ENCODE measurements at places on chromosomes 5 and 9.

GRCh38 chr5:89722538-89722937, 687.0 kb downstream of the CETN3 start:
- DNase-seq: no peak

GRCh38 chr5:115524199-115524847, 20.3 kb downstream of the FEM1C start:
- DNase-seq: no peak

DNA sequence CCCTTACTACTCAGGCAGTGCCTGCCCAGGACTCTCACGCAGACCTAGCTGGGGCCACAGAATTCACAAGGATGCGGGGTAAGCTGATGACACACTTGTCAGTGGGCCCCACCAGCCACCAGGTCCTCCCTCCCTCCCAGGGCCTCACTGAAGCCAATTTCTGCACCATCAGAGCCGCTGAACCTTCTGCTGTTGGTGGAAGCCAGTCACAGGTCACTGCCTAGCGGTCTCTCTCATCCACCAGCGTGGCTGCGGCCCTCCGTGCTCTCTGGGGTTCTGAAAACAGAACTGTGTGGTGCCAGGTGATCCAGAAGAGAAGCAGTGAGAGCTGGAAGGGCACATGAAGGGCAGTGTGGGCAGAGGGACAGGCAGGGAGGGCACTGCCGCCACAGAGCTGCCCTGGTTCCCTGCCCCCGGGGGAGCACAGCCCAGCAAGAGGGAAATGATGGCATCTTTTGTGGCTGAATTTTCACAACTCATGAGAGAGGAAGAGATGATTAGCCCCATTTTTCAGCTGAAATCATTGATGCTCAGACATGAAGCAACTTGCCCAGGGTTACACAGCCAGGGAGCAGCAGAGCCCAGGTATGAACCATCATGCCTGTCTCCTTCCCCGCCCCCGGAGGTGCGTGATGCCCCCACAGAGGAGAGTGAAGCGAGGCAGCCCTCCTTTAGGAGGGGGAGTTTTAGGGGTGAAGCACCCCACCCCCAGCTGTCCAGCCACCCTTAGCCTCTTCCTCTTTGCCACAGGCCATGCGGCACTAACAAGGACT, 41.4 kb upstream of the CPLX2 start:
- DNase-seq: no peak

DNA sequence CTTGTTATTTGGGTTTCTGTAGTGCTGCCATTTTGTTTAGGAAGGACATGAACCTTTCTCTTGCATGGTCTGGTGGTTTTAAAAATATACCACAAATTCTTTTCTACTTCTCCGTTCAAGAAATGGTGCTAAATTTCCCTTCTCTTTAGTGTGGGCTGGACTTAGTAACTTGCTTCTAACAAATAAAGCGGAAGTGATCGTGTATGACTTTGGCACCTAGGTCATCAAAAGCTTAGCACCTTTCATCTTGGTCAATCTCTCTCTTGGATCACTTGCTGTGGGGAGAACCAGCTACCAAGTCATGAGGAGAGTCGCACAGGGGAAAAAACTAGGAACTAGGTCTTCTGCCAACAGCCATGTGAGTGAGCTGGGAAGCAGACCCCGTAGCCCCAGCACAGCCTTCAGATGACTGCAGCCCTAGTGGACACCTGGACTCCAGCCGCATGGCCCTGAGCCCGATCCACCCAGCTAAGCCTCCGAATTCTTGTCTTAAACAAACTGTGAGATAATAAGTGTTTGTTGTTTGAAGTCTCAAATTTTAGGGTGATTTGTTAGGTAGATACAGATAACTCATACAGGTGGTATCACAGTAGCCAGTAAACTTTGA, 87.7 kb upstream of the CKMT2 start:
- DNase-seq: no peak

- no peak for DNase-seq
These were observed 303.1 kb upstream of the PTGER4 start for GRCh38 chr5:40376566-40376965.

GRCh38 chr5:37799865-37800421, 39.9 kb downstream of the GDNF start:
- DNase-seq: no peak

DNA sequence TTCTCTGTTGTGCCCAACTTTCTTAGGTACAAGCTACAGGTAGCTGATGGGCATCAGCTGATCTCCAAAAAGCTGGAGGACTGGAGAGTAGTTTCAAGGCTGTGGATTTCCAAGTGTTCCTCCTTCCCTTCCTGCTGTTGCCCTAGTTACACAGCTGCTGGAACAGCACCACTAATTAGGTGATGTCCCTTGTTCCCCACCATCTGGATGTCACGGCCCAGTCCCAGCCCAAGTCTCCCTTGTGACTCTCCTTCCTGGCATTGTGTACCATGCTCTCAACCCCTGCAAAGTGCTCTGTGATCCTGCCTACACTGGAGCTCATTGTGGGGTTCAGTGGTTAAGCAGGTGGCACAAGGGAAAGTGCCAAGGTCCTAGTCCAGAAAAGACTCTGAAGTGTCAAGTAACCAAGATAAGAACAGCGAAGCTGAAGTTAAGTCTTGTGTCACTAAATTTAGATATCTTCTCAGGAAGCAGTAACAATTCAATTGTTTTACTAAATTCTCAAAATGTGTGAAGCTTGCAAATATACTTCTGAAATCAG, 604.5 kb downstream of the ISL1 start:
- DNase-seq: no peak

DNA sequence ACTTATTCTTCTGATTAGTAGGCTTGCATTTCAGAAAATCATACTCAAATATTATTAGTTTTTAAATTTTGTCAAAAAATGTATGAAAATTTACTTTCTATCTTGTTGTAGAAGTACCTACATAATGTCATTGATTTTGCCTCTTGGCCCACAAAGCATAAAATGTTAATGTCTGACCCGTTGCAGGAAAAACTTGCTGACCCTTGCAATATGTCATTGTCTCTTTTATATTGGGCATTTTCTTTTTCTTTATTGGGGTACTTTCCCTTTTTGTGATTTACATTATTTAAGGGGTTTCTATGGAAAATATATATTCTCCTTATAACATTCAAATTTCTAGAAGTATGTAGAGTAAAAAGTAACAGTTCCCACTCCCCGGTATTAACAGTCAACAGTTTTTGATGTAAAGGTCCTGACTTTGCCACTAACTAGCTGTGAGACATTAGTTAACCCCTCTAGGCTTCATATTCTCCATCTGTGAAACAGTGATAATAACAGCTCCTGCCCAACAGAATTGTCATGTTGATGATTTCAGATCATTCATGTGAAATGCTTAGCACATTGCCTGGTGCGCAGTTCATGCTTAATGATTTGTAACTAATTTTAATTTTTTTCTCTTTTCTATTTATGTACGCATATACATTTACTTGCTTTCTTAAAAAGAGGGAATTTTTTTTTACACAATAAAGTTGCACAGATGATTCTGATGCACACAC, 243.2 kb downstream of the ARHGAP26 start:
- no peak for DNase-seq

GRCh38 chr5:154940375-154940771, 500 bp upstream of the MRPL22 start:
- DNase-seq: no peak

- no peak for DNase-seq
These were observed 52.6 kb downstream of the SRFBP1 start for GRCh38 chr5:122014236-122014935.

GRCh38 chr5:28685794-28686193, 1647.4 kb upstream of the CDH9 start:
- DNase-seq: no peak

DNA sequence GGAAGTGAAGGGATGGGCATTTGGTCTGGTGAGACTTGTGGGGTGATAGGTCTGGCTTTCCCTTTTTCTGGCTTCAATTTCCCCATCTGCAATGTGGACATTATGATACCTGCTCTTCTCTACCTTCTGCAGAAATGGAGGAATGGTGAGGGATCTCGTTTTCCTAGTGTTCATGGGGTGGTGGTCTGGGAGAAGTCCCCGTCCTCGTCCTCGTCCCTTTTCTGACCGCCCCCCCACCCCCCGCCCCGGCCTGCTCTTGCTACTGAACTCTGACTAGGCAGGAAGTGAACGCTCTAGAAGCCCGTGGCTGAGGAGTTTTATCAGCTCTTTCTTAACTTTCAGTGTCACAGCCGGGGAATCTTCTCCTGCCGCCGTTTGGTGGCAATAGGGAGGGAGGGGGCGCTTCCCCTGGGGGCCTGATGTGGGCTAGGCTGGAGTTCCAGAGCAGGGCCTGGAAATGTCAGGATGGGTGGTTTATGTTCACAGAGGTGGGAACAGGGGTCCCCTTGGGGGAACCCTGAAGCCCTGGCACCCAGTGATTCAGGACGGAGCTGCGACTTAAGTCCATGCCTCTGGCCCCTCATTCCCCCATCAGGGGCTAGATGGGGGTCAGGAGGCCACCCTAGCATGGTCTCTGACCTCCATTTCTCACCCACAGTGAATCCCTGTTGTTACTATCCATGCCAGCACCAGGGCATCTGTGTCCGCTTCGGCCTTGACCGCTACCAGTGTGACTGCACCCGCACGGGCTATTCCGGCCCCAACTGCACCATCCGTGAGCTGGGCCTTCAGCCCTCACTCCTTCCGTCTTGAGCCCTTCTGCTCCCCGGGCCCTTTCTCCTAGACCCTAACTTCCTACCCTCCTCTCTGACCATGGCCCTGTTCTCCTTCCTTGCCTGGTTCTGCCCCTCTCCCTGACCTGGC, 6.7 kb downstream of the PTGS1 start:
- no peak for DNase-seq

- DNase-seq: no peak
These were observed 17.1 kb upstream of the CDC23 start for GRCh38 chr5:138230261-138230660.

DNA sequence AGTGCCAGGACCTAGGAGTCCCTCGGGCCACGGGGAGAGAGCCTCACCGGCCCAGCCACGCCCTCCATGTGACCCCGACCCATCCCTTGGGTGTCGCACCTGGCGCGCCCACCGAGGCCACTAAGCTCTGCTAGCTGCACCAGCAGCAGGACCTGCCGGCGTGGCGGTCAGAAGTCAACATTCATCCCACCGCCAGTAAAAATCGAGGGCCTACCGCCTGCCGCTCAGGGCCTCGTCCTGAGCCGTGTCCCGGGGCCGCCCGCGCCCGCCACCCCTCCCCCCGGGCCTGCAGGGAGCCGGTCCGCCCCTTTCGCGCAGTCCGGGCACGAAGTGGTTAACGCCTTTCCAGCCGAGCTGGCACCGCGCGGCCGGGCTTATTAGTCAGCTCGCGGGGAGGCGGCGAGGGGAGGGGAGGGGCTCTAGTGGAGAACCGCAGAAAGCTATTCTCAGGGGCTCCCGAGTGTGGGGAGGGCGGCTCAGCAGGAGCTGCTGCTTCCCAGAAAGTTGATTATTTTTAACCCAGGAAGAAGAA, 124.4 kb downstream of the C9orf50 start:
- peak; percentile 71 for DNase-seq

DNA sequence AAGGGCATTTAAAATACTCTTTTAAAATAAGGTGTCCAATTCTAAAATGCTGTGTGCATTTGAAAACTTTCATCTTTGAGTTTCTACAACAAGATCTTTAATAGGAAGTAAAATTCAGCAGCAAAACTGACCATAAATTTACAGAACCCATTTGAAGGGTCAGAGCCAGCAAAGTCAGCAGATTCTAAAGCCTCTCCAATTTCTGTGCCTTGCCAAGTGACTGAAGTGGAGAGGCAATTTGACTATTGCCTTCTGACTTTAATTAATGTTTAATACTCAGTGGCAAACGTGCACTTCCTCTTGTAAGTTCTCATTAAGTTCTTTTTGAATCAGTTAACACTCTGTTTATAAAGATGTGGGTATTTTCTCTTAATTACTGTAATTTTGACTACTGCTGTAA, 155.2 kb downstream of the BAAT start:
- no peak for DNase-seq

- no peak for DNase-seq
These were observed 41.4 kb downstream of the PAX5 start for GRCh38 chr9:36992501-36993316.

DNA sequence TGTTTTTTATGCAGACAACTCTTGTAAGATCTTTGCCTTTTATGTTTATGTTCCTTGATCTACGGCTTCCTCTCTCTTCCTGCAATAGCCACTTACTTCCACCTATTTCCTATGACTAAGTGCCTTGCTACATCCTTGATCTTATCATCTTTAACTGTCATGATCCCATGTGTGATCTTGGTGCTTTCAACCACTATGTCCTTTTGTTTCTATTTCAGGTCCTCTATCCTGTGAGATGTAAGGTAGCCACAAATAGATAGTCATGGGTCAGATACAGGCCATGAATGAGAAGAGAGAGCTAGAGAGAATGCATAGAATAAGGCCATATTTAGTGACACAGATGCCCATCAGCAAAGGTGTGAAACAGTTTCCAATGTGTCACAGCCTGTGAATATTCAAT, 243.6 kb upstream of the HAPLN1 start:
- DNase-seq: no peak

DNA sequence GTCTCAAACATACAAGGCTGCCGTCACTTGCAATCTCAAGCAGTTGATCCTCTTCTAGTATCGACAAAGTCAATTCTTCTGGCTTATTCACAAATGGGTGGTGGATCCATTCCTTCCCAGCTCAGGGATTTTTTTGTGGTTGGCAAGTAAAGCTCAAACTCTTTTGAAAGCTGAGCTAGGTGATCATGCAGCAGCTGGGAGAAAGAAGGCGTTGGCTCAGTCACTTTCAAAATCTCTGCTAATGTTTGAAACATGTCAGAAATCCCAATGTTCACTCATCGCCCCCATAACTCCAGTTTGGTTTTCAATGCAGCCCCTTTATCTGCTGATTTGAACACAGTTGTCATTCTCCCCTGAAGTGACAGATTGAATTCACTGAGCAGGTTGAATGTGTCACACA, 4.0 kb upstream of the HNRNPA0 start:
- DNase-seq: no peak

DNA sequence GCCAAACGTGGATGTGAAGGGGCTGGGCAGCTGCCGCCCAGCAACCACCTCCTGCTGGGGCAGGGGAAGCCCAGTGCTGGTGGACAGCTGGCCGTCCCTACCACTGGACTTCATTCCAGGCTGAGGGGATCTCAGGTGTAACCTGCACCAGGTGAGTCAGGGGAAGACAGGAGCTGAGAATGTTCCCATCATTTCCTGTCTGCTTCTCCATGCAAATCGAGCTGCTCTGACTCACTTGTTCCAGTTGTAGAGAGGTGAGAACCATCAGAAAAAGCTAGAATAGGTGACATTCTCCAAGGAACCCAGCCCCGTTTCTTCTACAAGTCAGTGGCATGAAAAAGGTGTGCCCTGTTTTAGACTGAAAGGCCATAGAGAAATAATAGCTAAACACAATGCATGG, 21.8 kb upstream of the BARX1 start:
- no peak for DNase-seq

GRCh38 chr5:134547579-134547978, 22.1 kb downstream of the JADE2 start:
- DNase-seq: no peak

Measured in activated T-helper 1 cell treated with anti-CD3 and anti-CD28 coated beads, Interleukin-2, amount 50 U/mL, for 16 hours (primary cell).